ENCODE measurements at places on chromosomes 11 and 22. TPM values are rescaled to one million over a fixed set of nuclear protein-coding genes. Genes with fewer than 3 reads are reported as not detected.

DNA sequence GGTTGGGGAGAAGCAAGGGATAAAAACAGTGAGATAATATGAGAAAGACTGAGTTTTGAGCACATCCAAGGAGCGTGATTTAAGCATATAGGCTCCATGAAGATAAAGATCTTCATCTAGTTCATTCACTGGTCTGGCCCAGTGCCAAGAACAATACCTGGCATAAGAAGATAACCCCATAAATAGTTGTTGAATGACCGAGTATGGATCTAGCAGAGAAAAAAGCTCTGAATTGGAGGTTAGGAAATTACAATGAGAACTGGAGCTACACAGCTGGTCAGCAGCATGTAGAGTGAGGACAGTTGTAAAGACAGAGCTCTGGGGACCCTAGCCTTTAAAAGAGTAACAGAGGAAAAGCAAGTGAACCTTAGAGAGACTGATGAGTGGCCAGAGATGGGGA, 33.0 kb upstream of the PAK1 start:
- no peak for DNase-seq

SPDYC gene
- not detected for total RNA-seq

GRCh38 chr11:2797741-2798361, 87.7 kb downstream of the CDKN1C start:
- DNase-seq: no peak

GRCh38 chr11:44008698-44009097, 39.1 kb upstream of the ACCSL start:
- DNase-seq: no peak

GRCh38 chr11:77122576-77123212, 5.4 kb upstream of the MYO7A start:
- DNase-seq: no peak

SLN gene
- not detected for total RNA-seq

ANKK1 gene
- 0.49 TPM for total RNA-seq

FGF4 gene
- not detected for total RNA-seq

GRCh38 chr22:27620367-27621154, 181.0 kb downstream of the MN1 start:
- no peak for DNase-seq

C11orf97 gene
- total RNA-seq: not detected

PDGFB gene
- 12.6 TPM for total RNA-seq

- DNase-seq: no peak
These were observed 89.1 kb downstream of the RPS6KA4 start for GRCh38 chr11:64447831-64448598.

MYO18B gene
- total RNA-seq: 73.5 TPM

OR52L1 gene
- not detected for total RNA-seq

TCP11L1 gene
- 49.2 TPM for total RNA-seq

APLNR gene
- 1.8 TPM for total RNA-seq

GRCh38 chr11:1766719-1767398, 3.1 kb upstream of the CTSD start:
- DNase-seq: no peak

FZD4 gene
- total RNA-seq: 104 TPM

SCGB1C1 gene
- total RNA-seq: not detected

GRCh38 chr11:14908214-14908880, 16.3 kb upstream of the CYP2R1 start:
- DNase-seq: no peak

DNA sequence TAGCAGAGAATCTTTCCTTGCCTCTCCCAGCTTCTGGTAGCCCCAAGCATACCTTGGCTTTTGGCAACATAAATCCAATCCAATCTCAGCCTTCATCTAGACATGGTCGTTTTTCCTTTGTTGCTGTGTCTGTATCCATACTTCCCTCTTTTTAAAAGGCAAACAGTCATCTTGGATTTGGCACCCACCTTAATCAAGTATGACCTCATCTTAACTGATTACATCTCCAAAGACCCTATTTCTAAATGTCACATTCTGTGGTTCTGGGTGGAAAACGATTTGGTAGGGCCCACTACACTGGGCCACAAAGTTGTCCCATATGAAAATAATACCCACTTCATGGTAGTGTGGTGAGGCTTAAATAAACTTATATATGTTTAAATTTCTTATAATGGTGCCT, 852 bp downstream of the BUD13 start:
- no peak for DNase-seq

GRCh38 chr11:69950621-69951020, 127.5 kb upstream of the ANO1 start:
- DNase-seq: no peak

DNA sequence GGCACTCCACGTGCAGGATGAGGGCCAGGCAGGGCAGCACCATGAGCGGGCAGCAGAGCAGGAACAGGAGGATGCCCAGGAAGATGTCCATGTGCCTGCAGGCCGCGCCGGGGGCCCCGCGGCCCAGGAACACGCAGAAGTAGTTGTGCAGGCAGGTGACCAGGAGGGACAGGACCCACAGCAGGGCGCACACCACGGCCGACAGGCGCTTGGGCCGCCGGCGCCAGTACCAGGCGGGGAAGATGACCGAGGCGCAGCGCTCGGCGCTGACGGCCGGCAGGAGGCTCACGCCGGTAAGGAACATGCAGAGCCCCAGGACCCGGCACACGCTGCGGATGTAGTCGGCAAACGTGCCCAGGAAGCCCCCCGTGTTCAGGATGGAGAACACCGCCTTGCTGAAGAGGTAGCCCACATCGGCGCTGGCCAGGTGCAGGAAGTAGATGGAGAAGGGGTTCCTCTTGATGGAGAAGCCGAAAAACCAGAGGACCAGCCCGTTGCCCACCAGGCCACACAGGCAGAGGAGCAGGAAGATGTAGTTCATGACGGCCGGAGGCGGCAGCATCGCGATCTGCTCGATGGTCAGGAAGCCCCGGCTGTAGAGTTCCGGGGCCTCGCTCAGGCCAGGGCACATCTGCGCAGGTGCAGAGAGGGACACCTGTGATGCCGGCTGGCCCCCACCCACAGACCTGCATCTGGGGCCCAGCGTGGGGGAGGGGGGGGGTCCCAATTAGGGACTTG, 7.2 kb downstream of the MRGPRF start:
- DNase-seq: no peak

DNA sequence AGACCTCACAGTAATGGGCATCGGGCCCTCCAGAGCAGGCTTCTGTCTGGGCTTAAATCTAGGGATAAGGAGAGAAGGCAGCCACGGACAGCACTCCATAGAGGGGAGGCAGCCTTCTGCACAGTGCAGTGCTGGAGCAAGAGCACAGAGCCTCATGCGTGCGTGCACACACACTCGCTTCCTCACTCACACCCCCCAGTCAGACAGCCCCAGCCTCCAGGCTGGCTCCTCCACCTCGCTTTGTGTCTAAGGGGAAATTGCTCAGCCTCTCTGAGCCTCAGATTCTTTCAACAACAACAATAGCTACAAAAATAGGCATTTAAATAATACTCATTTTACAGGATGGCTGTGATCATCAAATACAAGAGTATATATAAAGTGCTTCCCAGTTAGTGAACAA, 26.7 kb upstream of the ETS1 start:
- DNase-seq: no peak

CHRM1 gene
- not detected for total RNA-seq

DNA sequence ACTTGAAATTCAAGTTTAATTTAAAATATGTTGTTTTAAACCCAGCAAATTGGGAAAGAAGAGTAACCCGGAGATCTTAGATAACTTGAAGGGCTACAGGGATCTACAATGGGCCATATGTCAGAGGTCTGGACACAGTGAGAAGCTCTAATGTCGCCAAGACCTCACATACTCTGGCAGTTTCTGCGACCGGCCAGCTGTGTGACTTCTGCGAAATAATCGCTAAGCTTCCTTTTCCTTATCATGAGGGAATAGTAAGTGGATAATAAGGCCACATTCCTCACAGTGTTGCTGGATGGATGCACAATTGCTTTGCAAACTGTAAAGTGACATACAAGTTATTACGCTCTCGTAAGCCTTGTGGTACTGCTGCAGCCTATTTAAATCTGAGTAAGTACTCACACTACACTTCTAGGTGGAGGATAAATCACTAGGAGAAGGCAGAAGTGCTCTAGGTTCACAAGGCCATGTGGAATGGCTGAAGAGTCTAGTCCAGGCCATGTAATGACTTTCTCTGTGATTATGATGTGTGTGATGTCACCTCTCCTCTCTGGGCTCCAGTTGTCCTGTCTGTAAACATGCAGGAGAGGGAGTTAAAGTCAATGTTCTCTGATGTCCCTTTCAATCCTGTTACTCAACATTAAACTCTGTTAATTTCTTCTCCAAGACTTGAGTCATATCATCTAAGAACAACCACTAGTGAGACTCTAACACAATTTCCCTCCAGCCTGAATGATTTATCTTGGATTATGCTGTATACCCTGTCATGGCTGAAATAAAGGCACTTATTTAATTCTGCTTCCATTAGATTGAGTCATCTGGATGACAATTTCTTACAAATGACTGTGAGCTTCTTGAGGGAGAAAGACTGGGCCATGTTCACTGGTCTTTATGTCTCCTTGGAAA, 192.6 kb upstream of the NARS2 start:
- no peak for DNase-seq

GDPD4 gene
- not detected for total RNA-seq

- DNase-seq: no peak
These were observed 8.9 kb upstream of the PTPRJ start for GRCh38 chr11:47971501-47971900.

GRCh38 chr11:33168709-33169200, 7.5 kb upstream of the CSTF3 start:
- DNase-seq: no peak

TBCEL gene
- 24.6 TPM for total RNA-seq

- DNase-seq: no peak
These were observed 61.8 kb downstream of the FBLN1 start for GRCh38 chr22:45564349-45565030.

ANGPTL5 gene
- total RNA-seq: 0.42 TPM

GRCh38 chr11:119207415-119207960, 1.3 kb downstream of the CBL start:
- no peak for DNase-seq

SULT4A1 gene
- total RNA-seq: not detected

DNA sequence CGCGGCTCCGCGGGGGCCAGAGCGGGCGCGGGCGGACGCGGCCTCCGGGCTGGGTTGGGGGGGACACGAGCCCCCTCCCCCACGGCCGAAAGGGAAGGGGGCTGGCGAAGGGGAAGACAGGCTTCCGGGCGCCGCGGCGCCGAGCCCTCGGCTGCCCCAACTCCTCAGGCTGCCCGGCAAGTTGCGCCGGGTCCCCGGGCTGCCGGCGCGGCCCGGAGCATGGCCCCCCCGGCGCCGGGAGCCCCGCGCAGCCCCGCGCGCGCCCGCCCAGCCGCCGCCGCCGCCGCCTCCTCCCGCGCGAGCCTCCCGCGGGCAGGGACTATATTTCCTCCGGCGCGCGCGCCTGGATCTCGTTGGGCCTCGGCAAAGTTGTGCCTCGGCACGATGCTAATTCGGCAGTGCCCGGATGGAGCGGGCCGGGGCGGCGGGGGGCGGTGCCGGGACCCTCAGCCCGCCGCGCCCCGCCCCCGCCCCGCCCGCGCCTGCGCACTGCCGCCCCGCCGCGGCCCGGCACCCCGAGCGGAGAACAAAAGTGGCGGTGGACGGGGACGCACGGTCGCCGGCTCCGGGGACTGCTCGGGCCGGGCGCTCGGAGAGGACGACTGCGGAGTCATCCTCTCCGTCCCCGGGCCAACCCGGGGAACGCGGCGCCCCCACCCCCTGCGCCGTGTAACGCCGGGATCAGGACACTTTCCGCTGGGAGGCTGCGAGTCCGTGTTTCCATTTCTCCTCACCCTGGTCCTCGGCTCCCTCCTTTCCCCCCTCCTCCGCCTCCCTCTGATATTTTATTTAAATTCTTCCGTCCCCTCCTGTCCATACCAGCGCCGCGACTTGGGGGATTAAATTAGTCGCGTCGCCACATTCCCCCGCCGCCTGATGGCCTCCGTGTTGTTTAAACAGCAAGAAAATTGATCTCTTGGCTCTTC, at the start of gene PHF21B:
Gene PHF21B (minus strand): TSS at position 400 of the 926 bp plus-strand sequence. CDS start 456 bp downstream, outside the sequence.
- DNase-seq: no peak

ABCG4 gene
- total RNA-seq: 1.6 TPM

- DNase-seq: no peak
These were observed 75.3 kb downstream of the ST3GAL4 start for GRCh38 chr11:126430581-126431335.

DNA sequence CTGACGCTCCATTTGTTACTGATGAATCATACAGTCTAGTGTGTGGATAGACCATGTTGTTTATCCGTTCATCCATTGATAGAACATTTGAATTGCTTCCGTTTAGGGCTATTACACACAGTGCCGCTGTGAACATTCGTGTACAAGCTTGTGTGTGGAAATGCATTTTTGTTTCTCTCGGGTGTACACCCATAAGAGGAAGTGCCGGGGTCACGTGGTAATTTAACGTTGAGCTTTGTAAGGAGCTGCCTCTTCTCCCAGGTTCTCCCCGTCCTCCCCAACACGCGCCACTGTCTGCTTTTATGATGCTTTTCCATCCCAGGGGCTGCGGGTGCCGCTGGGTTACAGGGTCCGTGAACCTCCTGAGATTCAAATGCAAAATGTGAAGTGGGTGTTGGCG, 142.3 kb downstream of the IGLL1 start:
- DNase-seq: no peak

Measured in thoracic aorta (tissue), 2 donors.